ENCODE measurements at places on chromosomes 3 and 15. TPM values are rescaled to one million over a fixed set of nuclear protein-coding genes. Genes with fewer than 3 reads are reported as not detected.

DNA sequence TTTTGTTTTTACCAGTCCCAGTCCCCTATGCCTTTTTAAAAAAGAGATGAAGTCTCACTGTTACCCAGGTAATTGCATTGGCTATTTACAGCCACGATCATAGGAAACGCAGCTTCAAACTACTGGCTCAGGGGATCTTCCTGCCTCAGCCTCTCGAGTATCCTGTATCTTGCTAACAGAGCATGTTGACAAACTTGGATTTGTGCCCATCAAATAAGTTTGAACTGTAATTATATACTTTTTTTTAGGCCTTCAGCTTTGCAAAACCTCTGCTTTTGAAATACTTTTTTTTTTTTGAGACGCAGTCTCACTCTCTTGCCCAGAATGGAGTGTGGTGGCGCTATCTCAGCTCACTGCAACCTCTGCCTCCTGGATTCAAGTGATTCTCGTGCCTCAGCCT is 3.0 kb upstream of the EDEM1 start:
- DNase-seq: no peak

PARP14 gene
- 5.6 TPM for total RNA-seq

DNA sequence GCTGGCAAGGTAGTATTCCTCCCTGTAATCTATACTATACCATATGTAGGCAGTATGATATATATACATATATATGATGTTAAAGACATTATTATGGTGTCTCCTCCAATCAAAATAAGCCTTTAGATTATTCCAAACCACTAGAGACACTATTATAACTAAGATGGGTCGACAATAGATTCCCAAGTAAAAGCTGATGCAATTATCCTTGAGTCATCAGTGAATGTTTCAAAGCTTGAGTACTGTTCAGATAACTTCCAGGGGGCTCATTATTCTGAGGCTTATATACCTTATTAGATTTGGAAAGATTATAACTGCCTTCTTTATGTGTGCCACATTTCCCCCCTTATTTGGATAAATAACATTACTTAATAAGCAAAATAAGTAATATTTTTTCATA is 11.9 kb upstream of the C3orf38 start:
- DNase-seq: no peak

GRCh38 chr3:36707623-36708409 is 56.5 kb downstream of the DCLK3 start:
- peak; percentile 12 for DNase-seq

DNA sequence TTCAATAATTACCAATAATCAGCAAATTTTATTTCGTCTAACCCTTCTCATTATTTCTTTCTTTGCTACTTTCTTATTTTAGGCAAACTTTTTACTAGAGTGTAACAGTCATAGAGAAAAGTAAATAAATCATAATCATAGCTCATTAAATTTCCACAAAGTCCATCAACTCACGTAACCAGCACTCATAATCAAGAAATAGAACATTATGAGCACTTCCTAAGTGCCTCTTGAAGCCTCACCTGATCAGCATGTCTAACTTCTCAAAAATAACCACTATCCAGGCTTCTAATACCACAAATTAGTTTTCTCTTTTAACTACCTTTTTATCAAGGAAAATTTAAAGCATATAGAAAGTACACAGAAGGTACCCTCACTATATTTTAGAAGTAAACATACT is 38.4 kb upstream of the SLC12A8 start:
- DNase-seq: no peak

DNA sequence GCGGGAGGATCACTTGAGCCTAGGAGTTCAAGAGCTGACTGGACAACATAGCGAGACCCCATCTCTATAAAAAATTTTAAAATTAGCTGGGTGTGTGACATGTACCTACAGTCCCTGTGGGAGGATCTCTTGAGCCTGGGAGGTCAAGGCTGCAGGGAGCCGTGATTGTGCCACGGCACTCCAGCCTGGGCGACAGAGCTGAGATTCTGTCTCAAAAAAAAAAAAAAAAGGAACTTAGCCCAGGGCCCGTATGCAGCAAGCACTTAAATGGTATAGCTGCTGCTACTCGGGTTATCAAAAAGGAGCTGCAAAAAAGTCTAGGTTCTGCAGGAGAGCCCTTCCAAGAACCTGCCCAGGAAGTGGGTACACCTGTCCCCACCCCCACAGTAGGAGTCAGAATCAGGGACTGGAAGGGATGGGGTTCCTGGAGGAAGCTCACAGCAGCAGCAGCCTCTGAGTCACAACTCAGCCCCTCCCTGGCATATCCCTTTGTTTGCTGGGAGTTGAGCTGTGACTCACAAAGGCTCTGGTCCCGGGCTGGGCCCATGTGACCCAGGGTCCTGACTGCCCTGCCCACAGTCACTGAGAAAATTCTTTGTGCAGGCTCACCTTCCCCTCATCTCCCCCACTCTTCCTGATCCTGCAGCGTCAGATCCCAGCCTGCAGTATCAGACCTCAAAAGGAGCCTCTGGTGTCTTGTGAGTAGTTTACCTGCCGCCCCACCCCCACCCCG is at the start of gene SPATA12:
Gene SPATA12, plus strand, starts transcription at position 576 of the 733 bp plus-strand sequence. CDS start 13,031 bp downstream, outside the sequence.
- peak; percentile 90 for DNase-seq

GRCh38 chr3:169071003-169071402 is 592.5 kb downstream of the MECOM start:
- no peak for DNase-seq

AQR gene
- 55.1 TPM for total RNA-seq

IL20RB gene
- total RNA-seq: 3.2 TPM

SLC25A36 gene
- 49.1 TPM for total RNA-seq

DNA sequence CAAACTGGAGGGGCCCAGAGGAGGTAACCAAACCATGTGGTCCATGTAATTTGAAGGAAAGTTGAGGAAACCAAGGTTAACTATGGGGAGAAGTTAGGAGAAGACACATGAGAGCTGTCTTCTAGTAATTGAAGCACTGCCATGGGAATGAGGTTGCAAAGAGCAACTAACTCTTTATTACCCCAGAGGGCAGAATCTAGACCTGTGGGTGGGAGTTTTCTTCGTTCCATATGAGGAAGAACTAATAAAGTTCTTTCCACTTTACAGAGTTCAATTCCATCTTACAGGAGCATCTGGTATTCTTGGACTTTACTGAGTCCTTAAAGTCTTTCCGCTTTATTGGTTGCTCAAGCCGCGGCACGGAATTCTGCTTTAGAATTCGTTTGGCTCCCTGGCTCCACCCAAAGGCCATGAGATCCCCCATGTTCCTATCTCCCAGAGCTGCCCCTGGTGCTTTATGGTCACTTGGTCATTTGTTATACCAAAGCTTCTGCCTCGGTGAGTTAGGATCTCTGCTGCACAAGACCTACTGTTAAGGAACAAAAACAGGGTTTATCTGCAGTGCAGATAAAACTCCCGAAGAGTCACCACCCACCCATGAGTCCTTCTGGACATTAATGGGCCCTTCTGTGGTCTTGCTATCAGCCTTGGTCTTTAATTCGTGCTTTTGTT is 89.5 kb upstream of the UMPS start:
- no peak for DNase-seq

- no peak for DNase-seq
Measured at GRCh38 chr3:117998071-117998470, 1036.6 kb downstream of the IGSF11 start.

NUTM1 gene
- 0.26 TPM for total RNA-seq

- no peak for DNase-seq
Measured at GRCh38 chr3:119346076-119346496, 51.9 kb downstream of the ARHGAP31 start.

- peak; percentile 73 for DNase-seq
Measured at GRCh38 chr3:10883478-10884234, 67.6 kb downstream of the SLC6A11 start.

GRCh38 chr15:31340047-31340446 is 13.4 kb downstream of the KLF13 start:
- no peak for DNase-seq

GRCh38 chr3:147409143-147410115 is at the start of gene ZIC1:
Gene ZIC1 (plus strand): TSS chr3:147409365. CDS start chr3:147410113, 748 bp downstream.
- DNase-seq: peak; percentile 96

DNA sequence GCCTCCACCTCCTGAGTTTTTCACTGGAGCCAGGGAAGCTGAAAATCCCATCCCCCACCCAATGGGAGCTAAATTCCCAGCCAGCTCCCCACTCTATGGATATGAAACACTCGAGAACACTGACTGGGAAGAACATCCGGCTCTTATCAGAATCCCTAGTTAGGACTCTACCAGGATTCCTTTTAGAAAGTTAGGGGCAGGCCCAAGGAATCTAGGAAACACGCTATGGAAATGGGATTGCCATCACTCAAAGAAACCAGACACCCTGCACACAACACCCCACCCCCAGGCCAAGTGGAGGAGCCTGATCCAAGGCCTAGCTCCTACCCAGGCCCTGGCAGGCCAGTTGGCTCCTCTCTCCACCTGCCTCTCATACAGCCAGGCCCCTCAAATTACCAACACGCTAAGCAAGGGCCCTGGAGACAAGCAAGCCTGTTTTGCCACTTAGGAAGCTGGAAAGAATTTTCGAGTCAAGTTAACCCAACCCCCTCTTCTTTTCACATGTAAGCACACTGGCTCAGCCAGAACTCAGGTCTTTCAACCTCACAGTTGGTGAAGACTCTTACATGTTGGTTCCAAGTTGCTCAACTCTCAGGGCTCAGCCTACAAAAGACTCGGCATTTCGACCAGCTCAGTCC is 75.5 kb downstream of the RBPMS2 start:
- DNase-seq: peak; percentile 64

SLC12A1 gene
- 0.26 TPM for total RNA-seq

DNA sequence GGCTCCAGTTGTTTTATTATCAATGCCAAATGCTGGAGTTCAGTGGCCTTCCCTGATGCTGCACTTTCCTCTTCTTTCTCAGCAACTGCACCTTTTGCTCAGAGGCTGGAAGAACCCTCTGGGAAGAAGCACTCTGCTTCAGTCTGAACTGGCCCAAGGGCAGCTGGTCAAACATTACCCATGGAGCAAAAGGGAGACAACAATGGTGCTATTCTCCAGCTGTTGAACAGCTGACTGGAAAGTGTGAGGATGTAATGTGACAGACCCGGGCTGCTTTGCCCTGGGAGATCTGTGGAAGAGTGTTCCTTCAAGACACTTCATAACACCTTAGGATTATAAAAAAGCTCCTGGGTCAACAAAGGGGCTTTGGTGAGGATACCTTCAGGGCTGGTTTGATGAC is 84.9 kb downstream of the EPHB1 start:
- DNase-seq: no peak

GRCh38 chr15:69823223-69823907 is 274.4 kb downstream of the TLE3 start:
- DNase-seq: no peak

GRCh38 chr3:150666167-150666566 is 37.6 kb downstream of the ERICH6 start:
- DNase-seq: no peak

TGFBR2 gene
- total RNA-seq: 6.4 TPM

PLSCR5 gene
- not detected for total RNA-seq

TM4SF4 gene
- not detected for total RNA-seq
